ENCODE measurements at places on chromosomes 5 and 9.

DNA sequence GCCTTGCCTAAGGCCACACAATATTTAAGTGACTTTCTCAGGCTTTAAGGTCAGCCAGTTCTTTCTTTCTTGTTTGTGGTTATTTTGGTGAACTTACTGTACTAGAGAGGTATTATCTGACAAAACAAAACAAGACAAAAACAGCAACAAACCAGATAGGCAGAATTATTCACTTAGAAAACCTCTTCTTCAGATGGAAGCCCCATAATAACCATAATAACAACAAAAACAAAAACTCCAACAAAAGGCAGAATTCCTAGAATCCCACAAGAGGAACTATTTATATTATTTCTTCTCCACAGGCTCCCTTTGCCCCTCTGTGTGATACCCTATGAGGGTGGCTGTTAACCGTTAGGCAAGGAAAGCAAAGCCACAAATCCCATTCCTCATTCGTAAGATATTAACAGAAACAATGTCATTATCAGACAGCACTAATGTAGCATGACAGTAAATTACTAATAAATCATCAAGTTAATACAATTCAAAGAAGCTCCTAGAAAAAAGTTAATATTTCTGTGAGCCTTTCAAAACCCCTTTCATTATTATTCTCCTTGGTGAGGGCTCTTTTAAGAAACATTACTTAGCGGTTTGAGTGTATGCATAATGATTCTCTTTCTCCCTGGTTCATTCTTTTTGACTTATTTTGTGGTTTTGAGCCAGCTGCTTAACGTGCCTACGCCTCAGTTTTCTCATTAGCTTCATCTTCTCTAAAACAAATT, 274.9 kb downstream of the EFNA5 start:
- no peak for DNase-seq

DNA sequence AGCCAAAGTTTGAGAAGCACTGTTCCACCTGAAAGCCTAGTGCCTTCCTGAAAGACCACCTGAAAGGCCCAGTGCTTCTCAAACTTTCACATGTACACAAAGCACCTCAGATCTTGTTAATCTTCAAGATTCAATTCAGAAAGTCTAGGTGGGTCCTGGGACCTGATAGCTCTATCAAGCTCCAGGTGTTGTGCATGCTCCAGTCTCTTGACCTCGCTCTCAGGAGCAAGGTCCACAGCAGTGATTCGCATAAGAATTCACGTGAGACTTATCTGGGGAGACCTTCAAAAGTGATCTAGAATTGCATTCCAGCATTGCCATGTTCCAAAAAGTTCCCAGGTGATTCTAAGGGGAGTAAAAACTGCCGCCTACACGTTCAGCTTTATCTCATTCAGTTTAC, 102.1 kb downstream of the PIK3R1 start:
- no peak for DNase-seq

DNA sequence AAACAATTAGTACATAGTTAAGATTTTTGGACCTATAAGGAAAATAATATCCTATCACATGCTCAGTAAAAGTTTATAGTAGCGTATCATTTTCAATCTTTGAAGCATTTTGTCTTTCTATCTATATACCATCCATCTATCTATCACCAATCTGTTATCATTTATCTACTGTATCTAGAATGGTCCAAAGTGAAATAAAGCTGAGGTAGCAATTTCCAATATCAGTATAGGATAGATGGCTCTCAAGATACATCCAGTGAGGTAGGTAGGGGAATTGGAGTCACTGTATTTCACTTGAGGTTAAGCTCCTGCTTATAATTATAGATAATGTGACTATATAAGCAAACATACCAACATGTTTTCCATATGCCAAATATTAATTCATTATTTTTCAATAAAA, 889.1 kb upstream of the CTNND2 start:
- DNase-seq = no peak

DNA sequence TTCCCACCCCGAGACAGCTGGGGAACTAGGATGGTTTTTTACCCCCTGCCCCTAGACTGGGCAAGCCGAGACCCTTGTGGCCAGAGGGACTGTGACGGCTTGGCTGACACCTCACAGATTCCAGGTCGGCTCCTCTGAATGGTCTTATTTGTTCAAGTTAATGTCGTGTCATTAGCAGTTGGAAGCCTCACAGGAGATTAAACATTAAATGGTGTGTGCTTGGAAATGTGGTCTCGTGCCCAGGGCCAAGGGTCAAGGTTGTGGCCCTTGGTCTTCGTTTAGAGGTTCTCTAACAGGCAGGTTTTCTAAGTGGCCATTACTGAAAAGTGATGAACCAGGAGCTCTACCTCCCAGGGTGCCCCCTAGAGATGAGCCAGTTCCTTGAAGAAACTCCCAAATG, 61.2 kb upstream of the RXRA start:
- no peak for DNase-seq

GRCh38 chr5:32852535-32852934, 141.4 kb downstream of the NPR3 start:
- DNase-seq = no peak

DNA sequence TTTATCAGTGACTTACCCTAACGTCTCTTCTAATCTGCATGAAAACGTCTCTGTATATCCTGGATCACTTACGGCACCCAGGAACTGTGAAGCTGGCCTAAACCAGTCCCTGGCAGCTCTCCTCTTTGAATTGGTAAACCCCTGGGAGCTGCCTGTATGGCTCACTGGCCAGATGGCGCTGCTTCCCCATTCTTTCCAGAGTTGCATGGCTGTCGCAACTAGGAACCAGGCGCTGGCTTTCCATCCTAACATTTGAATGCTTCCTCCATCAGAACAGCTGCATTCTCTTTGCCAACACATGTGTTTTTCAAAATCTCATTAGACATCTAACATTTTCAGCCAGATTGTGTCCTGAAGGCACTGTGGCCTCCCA, 8.0 kb upstream of the PCA3 start:
- no peak for DNase-seq

GRCh38 chr9:133054966-133055365, 6.8 kb upstream of the CEL start:
- DNase-seq = no peak
